ENCODE measurements at places on chromosomes 16 and 17.
A peak's percentile ranks its signal among the peaks of the same experiment; 100 is the strongest.

DNA sequence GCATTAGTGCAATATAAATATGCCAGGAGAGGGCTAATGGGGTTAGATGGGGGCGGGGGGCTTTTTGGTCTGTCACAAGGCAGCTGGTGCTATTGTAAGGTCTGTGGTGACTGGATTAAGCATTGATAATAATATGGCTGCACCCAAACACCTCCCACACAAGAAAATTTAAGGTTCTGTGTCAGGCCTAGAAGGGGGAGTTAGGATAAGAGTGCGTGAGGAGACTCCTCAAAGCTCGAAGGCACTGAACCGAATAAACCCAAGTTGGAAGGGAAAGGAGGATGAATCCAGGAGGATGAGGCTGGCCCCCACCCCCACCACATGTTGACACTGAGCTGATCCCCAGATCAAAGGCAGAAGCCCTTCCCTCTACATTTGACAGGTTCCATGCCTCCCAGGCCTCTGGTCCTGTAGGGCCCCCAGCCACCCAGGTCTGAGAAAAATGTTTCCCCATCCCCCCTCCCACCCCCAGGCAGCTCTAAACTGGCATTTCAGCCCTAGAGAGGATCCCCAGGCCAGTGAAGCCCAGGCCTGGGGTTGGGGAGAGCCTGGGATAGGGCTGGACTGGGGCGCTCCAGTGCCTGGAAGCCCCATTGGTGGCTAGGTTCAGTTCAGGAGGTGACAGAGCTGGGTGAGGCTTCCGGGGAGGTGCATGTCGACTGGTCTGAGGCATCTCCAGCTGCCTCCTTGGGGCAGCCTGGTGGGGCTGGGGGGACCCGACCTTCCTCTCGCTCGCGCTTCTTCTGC, 1.7 kb downstream of the HOXB1 start:
- no peaks in the 10 kb centered on the region for H3K36me3 ChIP-seq
- H3K4me1 ChIP-seq: peaks cover 91% of the 10 kb centered on the region
- peak; percentile 45 for DNase-seq
- H3K27me3 ChIP-seq: peaks cover 11% of the 10 kb centered on the region

- H3K36me3 ChIP-seq: peaks cover 39% of the 10 kb centered on the region
- no peaks in the 10 kb centered on the region for H3K27me3 ChIP-seq
- no peaks in the 10 kb centered on the region for H3K4me1 ChIP-seq
These were observed 19.9 kb downstream of the CRAMP1 start for GRCh38 chr16:1631931-1632637.

- no peak overlapping the region for H3K4me3 ChIP-seq
- no peak for DNase-seq
- H3K36me3 ChIP-seq: no peaks in the 10 kb centered on the region
- no peaks in the 10 kb centered on the region for H3K27me3 ChIP-seq
- peaks cover 32% of the 10 kb centered on the region for H3K4me1 ChIP-seq
- H3K27ac ChIP-seq: no peak overlapping the region
These were observed 6.7 kb downstream of the NTHL1 start for GRCh38 chr16:2040787-2041522.

GRCh38 chr17:68134046-68134637, 98.6 kb downstream of the KPNA2 start:
- H3K4me1 ChIP-seq: peaks cover 5% of the 10 kb centered on the region
- H3K4me3 ChIP-seq: no peak overlapping the region
- DNase-seq: no peak
- H3K27ac ChIP-seq: no peak overlapping the region
- no peaks in the 10 kb centered on the region for H3K27me3 ChIP-seq

GRCh38 chr16:68356249-68356918, 45.6 kb downstream of the PRMT7 start:
- peaks cover 13% of the 10 kb centered on the region for H3K36me3 ChIP-seq
- H3K4me3 ChIP-seq: no peak overlapping the region
- no peaks in the 10 kb centered on the region for H3K27me3 ChIP-seq
- H3K27ac ChIP-seq: no peak overlapping the region
- peaks cover 11% of the 10 kb centered on the region for H3K4me1 ChIP-seq
- DNase-seq: no peak
